ENCODE measurements at places on chromosomes 12 and 14.
A peak's percentile ranks its signal among the peaks of the same experiment; 100 is the strongest.

GRCh38 chr14:90536092-90536491, 139.3 kb downstream of the CALM1 start:
- DNase-seq = no peak

DNA sequence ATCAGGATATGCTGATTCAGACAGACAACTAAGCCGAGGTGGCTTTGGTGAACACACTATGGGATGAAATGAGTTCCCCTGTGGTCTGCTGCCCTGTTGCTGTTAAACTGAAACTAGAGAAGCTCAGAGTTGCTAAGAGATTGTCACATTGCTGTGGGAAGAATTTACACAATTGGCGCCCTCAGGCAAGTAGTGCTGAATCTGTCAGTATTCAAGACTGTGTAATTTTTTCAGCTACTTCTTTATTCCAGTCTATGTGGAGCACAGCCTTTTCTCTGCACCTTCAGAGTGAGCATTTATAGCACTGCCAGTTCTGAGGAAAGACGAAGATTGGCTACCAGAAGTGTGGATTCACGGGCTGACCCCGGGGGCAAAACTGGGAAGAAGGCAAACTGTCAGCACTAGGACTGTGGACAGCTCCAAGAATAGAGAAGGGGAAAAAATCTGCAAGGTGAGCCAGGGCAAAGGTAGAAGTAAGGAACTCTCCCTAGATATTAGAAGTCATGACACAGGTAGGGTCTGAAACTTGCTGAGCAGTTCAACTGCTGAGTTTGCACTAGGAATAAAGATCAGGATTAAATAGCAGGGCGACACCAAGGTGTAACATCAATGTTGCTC, 218.8 kb upstream of the TMPO start:
- DNase-seq = no peak

GRCh38 chr12:24919346-24920001, 29.4 kb downstream of the BCAT1 start:
- no peak for DNase-seq

- DNase-seq = no peak
These were observed 78.8 kb downstream of the SEC23A start for GRCh38 chr14:39023939-39024871.

DNA sequence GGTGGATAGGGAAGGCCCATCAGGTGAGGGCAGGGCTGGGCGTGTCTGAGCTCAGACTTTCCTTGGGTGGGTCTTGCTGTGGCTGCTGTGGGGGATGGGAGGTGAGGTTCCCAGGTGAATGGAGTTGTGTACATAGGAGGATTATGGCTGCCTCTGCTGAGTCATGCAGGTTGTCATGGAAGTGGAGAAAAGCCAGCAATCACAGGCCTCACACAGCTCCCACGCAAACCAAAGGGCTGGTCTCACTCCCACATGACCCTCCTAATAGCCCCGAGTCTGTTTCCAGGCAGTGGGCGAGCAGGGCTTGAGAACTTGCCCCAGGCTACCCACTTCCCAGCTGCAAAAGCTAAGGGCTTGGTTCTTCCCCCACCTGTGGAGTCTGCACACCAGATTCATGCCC, 149.5 kb downstream of the IPO8 start:
- DNase-seq = peak; percentile 1

- peak; percentile 68 for DNase-seq
These were observed 27.4 kb upstream of the TSPAN9 start for GRCh38 chr12:3049611-3050249.

GRCh38 chr12:118185602-118186397, 49.9 kb downstream of the PEBP1 start:
- DNase-seq = no peak

DNA sequence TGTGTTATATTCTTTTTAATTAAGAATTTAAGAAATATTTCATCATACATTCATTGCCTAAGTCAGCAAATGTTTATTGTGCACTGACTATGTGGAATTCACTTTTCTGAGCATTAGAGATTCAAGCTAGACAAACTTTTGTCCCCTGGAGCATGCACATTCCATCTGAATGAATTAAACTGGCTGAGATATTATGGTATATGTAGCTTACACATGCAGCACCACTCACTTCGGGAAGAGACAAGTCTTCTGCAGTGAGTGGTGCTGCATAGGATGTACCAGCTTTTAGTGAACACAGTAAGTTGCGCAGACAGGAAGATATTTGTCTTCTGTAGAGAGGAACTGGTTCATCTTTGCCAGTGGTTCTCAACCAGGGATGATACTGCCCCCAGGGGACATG, 318.4 kb downstream of the SYT1 start:
- DNase-seq = no peak

DNA sequence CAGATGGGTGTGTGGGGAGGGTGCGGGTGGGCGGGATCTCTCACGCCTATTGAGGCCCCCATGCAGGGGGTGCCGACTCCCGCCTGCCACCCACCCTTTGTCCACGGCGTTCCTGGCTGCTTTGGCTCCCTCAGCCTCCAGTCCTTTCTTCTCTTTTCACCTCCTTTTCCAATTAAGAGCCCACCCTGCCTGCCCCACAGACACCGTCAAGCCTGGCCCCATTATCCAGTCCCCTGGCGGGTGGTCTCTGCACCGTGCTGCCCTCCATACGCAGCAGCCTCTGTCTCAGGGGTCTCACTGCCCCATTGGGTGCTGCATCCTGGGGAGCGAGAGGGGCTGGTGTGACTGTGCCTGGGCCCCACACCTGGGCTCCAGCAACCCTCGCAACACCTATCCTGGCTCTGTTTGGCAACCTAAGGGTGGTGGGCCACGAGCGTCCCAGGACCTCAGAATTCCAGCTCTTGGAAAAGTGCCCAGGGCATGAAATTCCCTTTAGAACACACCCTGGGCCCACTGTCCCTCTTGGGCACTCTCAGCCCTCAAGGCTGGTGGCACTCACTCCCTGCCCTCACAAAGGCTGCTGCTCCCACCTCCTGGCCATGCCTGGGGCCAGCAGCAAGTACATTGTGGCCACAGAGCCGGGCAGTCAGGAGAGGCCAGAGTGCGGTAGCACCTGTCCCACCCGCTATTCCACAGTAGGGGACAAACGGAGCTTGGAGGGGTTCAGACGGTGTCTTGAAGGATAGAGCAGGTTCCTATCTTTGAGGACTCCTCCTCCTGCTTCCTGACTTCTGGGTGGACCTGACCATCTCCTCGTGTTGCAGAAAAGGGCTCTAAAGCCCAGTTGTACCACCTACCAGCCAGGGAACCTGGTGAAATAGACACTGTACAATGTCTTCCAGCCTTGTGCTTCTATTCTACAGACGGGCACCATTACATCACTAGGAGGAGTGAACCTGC, 114.1 kb downstream of the KIF26A start:
- no peak for DNase-seq

- DNase-seq = peak; percentile 88
These were observed 5.4 kb upstream of the ERO1A start for GRCh38 chr14:52700701-52701172.

DNA sequence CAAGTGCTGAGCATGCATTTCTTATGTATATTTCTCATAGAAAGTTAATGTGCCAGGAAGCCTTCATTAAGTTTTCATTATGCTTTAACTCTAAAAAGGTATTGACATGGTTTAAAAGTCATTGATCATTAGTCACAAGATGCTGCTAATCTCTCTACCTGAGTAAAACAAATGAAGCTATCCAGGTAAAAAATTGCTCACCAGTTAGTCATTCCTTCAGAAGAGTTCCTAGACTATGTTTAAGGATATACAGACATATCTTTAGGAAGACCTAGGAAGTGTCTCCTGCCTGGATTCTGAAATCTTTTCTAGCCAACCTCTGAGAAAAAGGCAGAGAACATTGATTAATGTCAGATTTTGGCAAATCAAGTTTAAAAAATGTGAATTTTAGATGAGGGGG, 274.2 kb downstream of the PDZRN4 start:
- DNase-seq = peak; percentile 48

GRCh38 chr12:117718141-117718540, 250.6 kb downstream of the KSR2 start:
- DNase-seq = peak; percentile 13

GRCh38 chr12:54444206-54444605, 25.1 kb upstream of the ITGA5 start:
- no peak for DNase-seq

- DNase-seq = no peak
These were observed 86.2 kb upstream of the TMTC1 start for GRCh38 chr12:29869946-29870345.

DNA sequence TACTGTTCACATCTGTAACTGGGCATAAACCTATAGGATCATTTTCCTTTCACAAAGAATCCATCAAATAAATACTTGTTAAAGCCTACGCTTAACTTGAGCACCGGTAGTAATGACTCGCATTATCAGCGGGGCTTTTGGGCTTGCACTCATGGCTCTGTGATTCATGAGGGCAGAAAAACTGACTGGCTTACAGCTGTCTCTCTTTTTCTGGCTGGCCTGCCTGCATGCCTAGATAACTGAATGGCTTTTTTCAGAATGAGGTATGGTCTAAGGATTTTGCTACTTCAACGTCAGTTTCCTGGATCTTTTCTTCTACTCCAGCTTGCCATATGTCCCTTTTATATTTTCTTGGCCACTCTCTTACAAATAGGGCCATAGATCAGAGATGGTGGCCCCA, 531.1 kb downstream of the NRXN3 start:
- DNase-seq = peak; percentile 8

DNA sequence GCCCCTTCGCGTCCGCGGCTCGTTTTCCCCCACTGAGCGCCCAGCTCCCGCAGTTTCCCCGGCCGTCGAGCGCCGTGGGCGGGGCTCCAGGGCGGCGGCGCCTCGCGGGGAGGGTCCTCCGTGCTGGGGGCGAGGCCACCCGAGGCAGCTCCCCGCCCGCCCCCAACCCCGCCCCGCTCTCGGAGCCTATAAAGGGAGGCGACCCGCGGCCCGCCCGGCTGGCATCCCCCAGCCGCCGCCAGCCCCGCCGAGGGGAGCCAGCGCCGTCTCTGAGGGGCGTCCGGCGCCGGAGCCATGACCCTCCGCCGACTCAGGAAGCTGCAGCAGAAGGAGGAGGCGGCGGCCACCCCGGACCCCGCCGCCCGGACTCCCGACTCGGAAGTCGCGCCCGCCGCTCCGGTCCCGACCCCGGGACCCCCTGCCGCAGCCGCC, at the start of gene TAMALIN:
TAMALIN (plus strand) TSS at position 221 of the 432 bp plus-strand sequence; CDS start at position 295, 74 bp downstream.
- DNase-seq = peak; percentile 40

DNA sequence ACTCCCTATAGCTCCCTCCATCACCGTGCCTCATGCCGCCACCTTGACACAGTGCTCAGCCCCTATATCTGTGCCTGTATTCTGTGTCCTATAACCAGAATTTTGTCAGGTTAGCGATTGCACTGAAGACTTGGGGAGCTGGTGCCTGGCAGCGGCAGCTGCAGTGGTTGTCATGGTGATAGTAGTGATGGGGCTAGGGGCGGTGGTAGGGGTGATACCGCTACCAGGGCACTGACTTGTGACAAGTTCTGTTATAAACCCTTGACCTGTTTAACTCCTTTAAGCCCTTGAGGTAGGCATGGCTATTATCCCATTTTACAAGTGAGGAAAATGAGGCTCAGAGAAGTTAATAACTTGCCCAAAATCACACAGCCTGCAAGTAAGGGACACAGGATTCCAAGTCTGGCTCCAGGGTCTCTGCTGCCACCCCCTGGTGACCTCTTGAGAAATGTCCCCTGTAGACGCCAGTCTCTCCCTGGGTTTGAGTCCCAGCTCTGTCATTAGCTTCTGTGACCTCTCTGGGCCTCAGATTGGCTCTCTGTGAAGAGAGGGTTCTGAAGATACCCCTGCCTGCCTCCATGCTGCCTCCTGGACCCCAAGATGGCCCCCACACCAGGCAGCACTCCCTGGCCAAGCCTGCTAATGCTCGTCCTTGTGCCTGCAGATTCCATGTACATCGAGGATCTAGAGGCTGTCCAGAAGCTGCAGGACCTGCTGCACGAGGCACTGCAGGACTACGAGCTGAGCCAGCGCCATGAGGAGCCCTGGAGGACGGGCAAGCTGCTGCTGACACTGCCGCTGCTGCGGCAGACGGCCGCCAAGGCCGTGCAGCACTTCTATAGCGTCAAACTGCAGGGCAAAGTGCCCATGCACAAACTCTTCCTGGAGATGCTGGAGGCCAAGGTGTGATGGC, 121.9 kb downstream of the ESRRB start:
- DNase-seq = no peak

GRCh38 chr12:105107171-105107493, 399 bp upstream of the WASHC4 start:
- DNase-seq = no peak

- no peak for DNase-seq
These were observed 84.9 kb downstream of the ASCL4 start for GRCh38 chr12:107859367-107859766.
